ENCODE measurements at places on chromosomes 6 and 20.

DNA sequence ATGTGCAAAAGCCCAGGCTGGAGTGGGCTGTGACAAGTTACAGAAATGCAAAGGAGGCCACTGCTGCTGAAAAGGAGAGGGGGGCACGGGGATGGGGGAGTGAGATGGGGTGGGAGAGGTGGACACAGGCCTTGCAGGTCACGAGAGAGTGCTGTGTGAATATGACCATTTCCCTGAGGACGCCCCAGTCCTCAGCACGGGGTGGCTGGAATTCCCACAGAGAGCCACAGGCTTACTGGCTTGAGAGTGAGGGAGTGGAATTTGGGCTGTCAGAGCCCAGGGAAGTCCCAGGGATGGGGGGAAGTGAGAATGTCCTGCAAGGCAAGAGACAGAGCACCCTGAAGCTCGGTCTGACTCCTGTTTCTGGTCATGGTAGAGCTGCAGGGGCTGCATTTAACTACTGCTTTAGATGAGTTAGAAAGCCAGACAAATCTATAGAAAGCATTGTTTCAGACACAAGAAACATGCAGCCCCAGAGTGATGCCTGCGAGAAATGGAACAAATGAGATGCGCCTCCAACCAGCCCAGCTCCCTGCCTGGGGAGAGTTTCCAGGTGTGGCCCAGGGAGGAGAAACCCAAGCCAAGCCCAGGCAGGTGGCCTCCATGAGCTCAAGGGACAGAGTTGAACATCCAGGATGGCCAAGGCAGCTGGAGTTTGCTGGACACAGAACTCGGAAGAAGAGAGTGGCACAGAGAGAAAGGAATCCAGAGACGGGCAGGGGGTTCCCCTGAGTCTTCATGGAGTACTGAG lies 30.5 kb downstream of the NPEPL1 start:
- no peak for DNase-seq

GRCh38 chr6:163092876-163093275 lies 321.6 kb upstream of the QKI start:
- no peak for DNase-seq

DNA sequence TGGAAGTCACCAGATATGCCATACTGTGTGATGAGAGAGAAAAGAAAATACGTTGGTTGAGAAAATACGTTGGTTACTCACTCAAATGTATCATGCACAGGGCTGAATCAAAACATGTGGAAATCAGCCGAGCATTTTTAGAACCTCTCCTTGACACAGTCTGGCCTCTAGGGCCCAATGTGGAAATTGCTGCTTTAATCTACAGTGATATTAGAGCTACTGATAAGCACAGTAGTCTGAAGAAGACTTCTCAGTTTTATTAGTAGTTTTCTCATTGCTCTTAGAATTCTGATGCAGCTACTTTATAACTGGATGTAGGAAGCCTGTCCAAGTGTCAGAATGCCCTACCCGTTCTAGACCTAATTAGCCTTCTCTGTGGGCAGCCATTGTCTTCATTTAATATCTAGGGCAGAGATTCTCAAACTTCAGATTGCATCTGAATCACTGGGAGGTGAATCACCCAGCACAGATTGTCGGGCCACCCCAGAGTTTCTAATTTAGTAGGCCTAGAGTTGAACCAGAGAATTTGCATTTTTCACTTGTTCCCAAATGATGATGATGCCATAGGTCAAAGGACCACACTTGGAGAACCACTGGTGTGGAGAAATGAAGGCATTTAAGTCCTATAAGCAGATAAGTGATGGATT lies 229.1 kb downstream of the PLCB1 start:
- no peak for DNase-seq

DNA sequence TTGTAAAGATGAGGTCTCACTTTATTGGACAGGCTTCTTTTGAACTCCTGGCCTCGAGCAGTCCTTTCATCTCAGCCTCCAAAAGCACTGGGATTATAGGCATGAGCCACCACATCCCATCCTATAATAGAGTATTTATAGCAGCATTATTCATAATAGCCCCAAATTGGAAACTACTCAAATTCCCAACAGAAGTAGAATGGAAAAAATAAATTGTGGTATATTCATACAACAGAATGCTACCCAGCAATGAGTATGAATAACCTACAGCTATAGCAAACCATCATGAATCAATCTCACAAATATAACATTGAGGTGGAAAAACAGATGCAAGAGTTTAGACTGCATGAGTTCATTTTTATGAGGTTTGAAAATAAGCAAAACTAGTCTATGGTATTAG lies 84.8 kb upstream of the BTBD3 start:
- DNase-seq: no peak

DNA sequence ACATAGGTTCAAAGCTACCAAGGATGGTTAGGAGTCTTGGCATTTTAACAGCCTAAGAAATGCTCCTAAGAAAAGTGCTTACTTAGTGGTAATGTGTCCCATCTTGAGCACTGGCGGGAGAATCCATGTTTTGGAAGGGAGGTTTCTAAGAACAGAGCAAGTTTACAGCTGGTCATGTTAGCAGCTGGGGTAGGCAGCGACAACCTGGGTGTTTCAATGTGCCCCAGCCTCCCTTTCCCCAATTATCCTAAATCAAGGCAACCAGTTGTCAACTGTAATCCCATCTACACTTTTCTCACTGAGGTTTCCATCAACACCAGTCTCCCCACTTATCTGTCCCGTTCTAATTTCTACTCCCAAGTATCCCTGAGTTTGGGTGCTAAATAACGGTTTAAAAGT lies 1.6 kb upstream of the JAG1 start:
- no peak for DNase-seq

DNA sequence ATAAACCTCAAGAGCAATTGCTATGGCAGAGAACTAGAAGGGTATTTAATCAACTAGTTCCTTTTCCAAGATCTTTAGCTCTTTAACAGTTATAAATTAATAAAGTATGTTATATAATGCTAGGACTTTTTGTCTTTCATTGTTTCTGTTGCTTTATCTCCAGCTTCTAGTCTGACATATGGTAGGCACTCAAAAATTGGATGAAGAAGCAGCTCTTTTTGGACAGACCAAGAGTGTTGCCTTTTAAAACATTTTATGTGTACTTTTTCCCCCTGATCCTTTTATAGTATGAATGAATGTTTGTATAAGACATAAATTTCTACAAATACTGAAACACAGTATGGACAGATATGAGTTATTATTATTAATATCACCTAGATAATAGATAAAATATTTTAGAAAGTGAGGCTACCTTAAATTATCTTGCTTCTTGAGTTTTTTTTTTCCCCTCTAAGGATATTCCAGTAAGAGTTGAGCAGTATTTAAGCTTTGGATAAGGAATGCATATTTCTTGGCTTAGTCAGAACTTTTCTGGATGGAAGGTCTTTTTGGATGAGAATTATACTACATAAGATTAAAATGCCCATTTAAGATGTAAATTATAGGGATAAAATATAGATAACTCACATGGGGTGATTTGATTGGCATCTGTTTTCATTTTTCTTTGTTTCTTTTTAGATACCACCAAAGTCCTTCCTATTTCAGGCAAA lies 16.6 kb downstream of the LAMA2 start:
- no peak for DNase-seq

Measured in activated gamma-delta T cell treated with Interleukin-2 at 50 U/mL for 16 hours (primary cell).